Hematopoietic multipotent progenitor cell treated with erythropoietin and hydrocortisone succinate and interleukin-3 and kit ligand, for 6 days (in vitro differentiated cells): ENCODE measurements at places on chromosomes 11 and 22.

DNA sequence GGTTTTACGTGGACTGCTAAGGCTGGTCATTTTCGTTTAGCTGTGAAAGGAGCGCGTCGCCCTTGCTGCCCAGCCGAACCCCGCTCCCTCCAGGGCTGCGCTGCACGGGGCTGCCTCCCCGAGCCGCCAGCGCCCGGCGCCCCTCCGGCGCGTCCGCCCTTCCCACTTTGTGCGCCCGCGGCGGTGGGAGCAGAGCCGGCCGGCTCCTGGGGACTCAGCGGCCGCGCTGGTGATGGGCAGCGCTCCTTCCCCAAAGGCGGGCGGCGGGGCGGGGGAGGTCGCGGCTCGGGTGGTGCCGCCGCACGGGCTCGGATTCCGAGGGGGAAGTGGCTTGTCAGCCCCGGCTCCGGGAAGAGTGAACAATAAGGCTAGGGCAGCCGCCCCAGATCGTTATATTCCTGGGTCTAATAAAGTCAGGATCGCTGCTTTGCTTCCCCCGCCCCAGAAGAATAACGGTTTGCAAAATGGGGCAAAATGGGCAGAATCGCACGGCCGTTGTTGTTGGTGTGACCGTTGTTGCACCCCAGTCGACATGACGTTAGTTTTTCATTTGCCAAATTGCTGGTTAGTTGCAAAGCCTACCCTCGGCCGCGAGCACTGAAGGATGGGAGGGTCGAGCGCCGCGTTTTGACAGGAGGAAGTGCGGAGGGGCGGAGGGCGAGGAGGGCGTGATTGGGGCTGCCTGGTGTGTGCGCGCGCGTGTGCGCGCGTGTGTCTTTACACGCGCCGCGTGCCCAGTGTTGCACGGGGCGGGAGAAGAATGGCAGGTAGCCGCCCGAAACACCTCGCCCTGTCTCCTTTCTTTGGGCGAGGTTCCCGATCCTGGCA is 745 bp downstream of the NCAM1 start:
- DNase-seq: no peak

DNA sequence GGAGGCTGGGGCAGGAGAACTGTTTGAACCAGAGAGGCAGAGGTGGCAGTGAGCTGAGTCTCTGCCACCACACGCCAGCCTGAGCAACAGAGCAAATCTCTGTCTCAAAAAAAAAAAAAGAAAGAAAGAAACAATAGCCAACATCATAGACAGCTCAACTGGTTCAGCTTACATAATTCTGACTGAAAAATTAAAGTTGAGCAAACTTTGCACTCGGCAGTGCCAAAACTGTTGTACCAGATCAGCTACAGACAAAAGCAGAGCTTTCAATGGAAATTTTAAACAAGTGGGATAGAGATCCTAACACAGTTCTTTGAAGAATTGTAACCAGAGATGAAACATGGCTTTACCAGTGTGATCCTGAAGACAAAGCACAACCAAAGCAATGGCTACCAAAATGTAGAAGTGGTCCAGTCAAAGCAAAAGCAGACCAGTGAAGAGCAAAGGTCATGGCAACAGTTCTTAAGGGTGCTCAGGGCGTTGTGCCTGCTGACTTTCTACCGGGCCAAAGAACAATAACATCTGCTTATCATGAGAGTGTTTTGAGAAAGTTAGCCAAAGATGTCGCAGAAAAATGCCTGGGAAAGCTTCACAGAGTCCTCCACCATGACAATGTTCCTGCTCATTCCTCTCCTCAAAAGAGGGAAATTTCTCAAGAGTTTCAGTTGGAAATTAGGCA is 59.3 kb downstream of the TTC28 start:
- DNase-seq: no peak

- DNase-seq: peak; percentile 92
Measured at GRCh38 chr11:3160252-3161031, 4.7 kb downstream of the OSBPL5 start.

- peak; percentile 77 for DNase-seq
Measured at GRCh38 chr22:43377896-43378704, 33.7 kb upstream of the MPPED1 start.

GRCh38 chr11:10584071-10584501 is 15.6 kb upstream of the LYVE1 start:
- DNase-seq: peak; percentile 51

GRCh38 chr11:204587-205109 is 2.6 kb downstream of the BET1L start:
- no peak for DNase-seq
